ENCODE measurements at places on chromosomes 6 and 20.

GRCh38 chr20:54624706-54625390, 149.5 kb downstream of the DOK5 start:
- peak; percentile 35 for DNase-seq

DNA sequence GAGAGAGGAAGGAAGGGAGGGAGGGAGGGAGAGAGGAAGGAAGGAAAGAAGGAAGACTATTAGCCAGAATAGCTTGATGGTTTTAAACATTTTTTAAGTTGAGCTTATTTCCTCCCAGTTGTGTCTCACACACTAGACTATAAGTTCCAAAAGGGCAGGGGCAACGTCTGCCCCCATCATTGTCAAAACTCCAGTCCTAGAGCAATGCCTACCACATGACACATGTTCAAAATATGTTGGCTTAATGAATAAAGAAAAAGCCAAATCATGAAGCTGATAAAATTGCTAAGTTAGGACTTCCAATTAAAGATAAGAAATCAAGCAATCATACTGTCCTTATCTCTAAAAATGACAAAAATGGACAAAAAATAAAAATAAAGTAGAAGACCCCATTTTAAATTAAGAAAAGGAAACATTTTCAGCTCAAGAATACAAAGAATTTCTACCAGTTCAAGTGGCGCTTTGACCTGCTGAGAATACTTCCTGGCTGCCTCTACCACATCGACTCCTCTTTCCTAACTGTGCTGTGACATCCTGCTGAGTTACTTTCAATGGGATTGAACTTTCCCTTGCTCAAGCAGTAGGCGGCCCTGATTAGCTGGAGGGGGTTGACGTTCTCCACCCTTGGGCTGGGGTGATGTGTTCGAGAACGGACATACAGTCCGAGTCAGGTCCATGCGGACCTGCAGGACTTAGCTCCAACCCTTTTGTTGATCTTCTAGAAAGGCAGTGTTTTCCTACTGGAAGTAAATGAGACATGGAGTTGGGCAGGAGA, 283.9 kb upstream of the FOXQ1 start:
- DNase-seq: no peak

DNA sequence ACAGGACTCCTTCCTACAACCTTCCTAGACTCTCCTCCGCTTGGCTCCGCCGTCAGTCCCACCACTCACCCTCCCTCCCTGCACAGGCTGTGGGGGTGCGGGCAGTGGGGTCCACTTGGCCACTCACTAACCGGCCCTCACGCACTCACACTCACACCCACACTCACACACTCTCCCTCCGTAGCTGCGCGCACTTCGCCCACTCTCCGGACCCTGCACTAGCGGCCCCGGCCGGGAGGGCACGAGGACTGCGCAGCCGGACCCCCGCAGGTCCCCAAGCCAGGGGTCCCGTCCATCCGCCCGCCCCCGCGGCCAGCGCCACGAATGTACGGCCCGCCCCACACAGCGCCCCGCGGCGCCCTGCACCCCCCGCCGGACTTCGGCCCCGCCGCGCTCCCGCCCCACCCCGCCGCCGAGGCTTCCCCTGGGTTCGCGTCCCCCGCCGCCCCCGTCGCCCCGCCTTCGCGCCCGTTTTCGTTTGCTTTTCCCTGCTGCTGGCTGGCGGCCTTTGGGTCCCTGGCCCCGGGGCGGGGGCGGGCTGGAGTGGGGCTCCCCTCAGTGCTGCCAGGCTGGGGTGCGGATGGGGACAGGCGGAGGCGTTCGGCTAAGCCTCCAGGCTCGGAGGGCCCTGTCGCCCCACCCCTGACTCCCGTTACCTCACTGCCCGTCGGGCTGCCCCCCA, 23.0 kb upstream of the SLC22A7 start:
- DNase-seq: peak; percentile 86

- peak; percentile 96 for DNase-seq
These were observed 19.5 kb downstream of the ZNF311 start for GRCh38 chr6:28985462-28986164.

DNA sequence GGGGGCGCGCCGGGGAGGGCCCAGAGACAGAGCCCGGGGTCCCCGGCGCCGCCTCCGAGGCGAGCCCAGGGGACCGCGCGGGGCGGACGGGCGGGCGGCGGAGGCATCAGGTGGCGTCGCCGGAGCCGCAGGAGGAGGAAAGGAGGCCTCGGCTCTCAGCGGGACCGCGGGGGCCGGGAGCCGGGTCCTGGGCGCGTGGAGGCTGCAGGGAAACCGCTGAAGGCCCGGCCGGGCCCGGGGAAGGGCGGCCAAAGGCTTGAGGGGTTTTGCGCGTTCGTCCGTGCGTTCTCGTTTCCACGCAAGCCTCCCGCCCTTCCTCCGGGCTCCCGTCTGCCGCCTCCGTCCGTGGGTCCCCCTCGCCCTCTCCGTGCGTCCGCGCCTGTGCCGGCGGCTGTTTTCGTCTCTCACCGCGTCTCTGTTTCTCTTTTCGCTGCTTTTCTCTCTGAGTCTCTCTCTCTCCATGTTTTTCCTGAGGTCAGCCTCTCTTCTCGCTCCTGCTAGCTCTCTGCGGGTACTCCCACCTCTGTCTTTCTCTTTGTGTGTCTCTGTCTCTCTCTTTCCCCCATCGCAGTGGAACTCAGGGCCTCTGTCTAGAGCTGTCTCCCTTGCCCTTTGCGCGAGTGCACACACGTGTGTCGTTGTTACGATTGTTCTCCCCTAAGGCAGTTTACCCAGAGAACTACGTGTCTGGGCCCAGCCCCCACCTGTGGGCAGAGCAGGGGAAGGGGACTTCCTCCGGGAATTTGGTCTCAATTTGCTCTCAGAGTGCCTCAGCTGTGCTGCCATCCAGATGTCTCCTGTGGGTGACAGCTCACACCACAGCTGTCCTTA, 2.1 kb downstream of the IRF4 start:
- no peak for DNase-seq

- no peak for DNase-seq
These were observed 5.8 kb upstream of the MCM9 start for GRCh38 chr6:118940770-118941169.

DNA sequence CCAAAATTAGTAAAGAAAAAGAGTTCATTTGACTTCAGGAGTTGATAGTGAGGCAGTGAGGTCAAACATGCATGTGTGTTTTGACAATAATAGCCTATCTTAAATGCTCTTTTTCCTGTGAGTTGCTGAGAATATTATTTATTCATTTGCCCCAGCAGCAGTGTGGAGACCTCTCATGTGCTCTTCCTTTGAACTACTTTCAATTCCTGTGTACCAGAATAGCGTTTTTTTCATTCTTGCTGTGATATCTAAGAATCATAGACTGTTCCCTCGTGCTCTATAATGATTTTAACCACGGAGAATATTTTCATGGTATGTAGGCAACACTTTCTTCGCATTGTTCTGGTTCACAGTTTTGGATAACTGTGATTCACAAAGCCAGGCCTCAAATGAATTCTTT, 5.2 kb downstream of the CDYL start:
- DNase-seq: no peak

DNA sequence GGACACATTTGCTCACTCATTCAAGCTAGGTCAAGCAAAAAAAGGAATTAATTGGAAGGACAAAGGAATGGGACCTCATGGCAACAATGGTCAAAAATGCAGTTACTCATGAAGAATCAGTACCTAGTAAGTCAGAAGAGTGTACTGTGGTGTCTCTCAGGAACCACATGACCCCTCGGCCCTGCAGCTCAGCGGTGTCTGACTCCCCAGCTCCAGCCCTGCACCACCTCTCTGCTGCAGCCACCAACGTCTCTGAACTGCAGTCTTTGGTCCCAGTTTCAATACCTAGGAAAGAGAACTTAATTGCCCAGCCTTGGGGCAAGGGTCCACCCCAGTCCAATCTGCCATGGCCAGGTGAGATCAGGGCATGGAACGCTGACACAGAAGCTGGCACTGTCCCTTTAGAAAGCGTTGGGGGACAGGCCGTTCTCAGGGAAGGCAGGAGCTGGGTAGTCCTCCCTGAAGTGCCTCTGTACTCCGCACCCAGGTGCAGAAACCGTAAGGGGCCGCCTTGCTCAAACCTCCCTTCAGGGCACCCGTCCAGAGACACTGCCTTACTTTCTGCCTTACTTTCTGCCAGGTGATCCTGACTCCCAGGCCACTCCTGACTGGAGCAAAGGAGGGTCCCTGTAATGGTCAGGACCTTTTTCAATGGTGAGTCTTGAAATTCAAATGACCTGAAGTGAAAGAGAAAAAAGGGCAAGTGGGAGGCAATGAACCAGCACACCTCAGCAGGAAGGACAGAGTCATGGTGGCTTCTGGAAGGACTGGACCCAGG, 13.2 kb upstream of the NELFCD start:
- DNase-seq: no peak

GRCh38 chr20:59051666-59052185, 9.1 kb upstream of the PRELID3B start:
- DNase-seq: no peak

- peak; percentile 65 for DNase-seq
These were observed 119.1 kb upstream of the PDE10A start for GRCh38 chr6:165782134-165782533.

DNA sequence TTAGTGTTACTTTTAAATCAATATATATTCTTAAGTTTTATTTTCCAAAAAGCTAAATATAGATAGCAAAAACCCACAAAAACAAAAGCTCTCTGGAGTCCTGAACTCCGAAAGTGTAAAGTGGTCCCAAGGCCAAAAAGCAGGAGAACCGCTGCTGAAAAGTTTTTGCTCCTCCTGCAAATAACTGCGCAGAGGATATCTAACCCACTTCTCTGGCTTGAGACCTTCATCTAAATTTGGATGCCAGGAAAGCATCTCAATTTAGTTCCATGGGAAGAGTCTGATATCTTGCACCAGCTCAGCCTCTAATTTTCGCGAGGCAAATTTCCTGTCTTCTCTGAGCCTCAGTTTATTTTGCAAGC, 523 bp downstream of the MRPS10 start:
- no peak for DNase-seq

DNA sequence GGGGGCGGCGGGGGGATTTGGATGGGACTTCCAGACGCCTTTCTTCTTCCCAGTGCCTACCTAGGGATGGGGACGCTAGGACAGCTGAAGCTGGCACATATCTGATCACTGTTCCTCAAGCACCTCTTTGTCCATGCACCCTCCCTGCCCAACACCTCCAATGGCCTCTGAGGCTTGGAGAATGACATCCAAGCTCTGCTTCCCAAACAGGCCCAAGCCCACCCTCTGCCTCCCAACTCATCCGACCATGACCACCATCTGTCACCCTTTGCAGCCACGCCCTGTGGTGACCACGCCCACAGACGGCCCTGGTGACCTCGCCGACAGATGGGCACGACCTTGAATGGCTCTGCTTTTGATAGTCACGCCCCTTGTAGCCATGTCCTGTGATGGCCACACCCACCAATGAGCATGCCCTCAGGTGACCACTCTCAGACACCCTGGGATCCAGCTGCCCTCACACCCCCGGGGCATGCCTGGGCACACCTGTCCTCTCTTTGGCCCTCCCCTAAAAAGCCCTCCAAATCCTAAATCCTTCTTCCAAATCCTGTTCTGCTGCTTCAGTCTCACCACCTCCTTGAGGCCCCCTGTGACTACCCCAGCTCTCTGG, 51.0 kb downstream of the SSR1 start:
- DNase-seq: peak; percentile 35

GRCh38 chr6:7636151-7636550, 46.2 kb downstream of the SNRNP48 start:
- DNase-seq: no peak

DNA sequence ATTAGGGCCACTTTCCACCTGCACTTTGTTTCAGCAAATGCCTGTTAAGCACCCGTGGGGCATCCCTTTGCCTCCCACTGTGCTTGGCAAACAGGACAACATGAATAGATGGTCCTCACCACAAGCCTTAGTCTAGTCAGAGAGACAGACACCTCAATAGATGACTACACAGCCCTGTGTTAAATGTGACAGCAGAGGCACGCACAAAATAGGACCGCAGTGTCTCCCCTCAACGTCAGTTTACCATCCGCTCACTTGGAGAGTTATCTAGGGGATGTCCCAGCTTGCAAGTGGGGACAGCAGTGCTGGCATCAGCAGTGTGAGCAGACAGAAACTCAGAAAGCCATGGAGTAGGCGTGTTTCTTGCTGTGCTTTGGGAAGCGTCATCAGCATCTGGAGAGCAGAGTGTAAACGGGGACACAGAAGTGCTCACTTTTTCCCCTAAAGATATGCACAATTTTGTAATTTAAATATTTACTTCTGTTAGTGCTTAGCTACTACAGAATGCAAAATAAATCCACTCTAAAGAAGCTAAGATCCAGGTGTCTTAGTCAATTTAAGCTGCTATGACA, 66.0 kb upstream of the TXNDC5 start:
- no peak for DNase-seq

DNA sequence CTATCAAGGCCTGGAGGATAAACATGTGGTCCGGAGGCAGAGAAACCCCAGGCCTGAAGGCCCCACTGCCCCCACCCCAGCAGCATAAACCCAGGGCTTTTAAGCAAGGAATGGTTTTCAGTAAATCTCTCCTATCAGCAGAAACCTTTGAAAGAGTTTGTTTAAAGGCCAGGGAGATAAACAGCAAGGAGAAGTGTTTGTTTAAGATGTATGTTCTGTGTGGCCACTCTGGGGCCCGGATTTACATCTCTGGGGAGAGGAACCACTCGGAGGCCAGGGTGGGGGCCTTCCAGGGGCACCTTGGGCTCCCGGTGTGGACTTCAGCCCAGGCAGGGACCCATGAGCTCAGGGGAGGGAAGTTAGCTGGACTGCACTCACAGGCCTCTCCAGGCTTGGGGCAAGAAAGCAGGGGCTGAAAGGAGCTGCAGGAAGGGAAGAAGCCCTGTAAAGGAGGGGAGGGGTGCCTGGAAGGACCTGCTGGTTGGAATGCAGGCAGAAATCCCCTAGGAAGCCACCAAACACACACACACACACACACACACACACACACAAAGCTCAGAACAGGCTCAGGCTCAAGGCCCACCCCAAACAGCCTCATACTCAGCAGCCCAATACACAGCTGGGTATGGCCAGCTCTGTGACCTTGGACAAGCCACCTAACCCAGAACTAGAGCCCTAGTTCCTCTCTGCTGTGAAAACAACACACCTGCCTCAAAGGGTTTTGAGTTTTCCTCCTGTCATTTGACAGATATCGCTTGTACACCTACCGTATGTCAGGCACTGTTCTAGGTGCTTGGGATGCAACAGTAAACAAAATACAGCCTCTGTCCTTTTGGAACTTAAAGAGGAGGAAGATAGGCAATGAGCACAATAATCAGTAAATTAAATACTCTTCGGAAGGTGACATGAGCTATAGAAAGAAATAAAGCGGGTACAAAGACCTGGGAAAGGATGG, 26.2 kb upstream of the FOXP4 start:
- peak; percentile 91 for DNase-seq

DNA sequence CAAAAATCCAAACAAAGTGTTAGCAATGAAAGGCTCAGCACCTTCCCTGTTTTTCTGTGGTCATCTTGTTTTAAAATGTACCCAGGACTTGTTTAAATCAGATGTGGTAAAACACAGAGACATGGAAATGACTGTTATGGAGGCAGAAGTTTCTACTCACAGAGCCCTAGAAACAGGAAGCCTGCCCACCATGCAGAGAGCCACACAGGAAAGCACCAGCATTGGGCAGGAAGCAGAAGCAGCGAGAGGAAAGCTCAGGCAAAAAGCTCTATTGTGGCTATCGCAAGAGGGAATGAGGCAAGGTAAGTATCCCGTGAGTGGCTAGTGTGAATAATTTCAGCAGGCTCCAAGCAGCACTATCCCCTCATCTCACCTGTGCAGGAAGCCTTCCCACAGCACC, 42.8 kb downstream of the GPR6 start:
- no peak for DNase-seq

All from hepatocyte (in vitro differentiated cells).